ENCODE measurements at places on chromosomes 12 and 14.

DNA sequence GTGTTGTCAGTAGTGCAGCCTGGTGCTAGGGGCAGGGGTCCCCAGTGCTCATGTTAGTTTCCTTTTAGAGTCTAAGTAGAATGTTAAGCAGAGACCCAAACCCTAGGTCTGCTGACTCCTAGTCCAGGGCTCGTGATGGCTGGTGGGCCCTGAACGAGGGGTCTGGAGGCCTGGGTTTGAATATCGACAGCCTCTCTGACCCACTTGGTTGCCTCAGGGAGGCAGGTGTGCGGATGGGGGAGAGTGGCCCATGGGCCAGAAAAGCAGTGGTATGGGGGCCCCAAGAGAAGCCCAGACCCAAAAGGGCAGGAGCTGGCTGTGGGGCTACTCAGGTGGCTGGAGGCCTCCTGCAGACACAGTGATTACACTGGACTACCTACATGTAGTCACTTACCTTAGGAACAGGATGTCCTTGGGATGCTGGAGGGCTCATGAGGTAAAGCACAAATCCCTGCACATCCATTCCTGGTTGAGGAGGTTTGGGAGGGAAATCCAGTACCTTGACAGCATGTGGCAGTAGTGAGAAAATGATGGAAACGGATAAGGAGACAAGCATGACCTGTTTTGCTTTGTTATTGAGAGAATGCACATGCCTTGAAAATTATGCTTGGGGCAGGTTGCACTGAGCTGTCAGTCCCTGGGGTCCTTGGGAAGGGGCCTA is 1.7 kb upstream of the SLC25A29 start:
- no peak for DNase-seq

- DNase-seq, result no peak
Measured at GRCh38 chr14:89922031-89922907, 32.3 kb downstream of the EFCAB11 start.

DNA sequence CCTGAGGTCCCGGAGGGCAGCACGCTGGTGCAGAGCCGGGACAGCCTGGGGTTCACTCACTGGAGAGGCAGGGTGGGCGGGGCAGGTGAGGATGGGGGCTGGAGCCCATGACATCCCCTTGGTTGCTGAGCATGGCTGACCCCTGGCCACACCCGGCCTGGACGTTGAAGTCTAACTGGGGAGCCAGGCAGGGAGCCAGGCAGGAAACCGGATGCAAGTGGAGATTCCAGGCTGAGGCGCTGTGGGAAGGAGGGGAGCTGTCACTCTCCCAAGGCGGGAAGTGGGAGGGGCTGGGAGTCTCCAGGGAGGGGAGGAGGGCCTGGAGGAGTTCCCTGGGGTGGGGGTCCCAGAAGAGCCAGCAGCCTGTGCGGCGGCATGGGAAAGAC is 7.7 kb upstream of the INF2 start:
- DNase-seq, result no peak

DNA sequence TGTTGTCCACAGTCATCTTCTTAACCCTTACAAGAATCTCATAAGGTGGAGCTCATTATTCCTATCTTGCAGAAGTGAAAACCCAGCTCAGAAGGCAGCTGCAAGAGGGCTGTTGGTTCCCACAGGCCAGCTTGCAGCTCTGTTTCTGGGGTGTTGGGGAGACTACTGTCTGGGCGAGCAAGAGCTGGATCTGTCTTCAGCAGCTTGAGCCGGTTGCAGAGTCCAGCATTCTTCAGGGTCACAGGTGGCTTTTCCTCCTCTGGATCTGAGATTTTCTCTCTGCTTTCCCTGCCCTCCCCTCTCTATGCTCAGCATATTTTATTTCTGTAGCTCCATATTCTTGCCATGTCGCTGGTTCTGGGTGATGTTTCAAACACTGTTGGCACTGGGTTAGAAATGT is 87.4 kb downstream of the PAPOLA start:
- DNase-seq, result no peak

- no peak for DNase-seq
Measured at GRCh38 chr12:17344649-17345048, 738.7 kb upstream of the LMO3 start.

All from HL-60 (cell line).